ENCODE measurements at places on chromosomes 16 and 17. TPM values are rescaled to one million over a fixed set of nuclear protein-coding genes. Genes with fewer than 3 reads are reported as not detected.

TBC1D3K gene
- not detected for total RNA-seq

ATP2A1 gene
- 5.2 TPM for total RNA-seq

ZFP3 gene
- total RNA-seq, result 1.1 TPM

GPR139 gene
- not detected for total RNA-seq

SPIRE2 gene
- 5.2 TPM for total RNA-seq

ZFPM1 gene
- 6.7 TPM for total RNA-seq

PRAC1 gene
- total RNA-seq, result not detected

CCL4L2 gene
- total RNA-seq, result not detected

GGT6 gene
- total RNA-seq, result not detected

STH gene
- total RNA-seq, result not detected

PPM1E gene
- total RNA-seq, result 0.05 TPM

KRT39 gene
- total RNA-seq, result not detected

KRT20 gene
- total RNA-seq, result 0.25 TPM

NDEL1 gene
- total RNA-seq, result 64.9 TPM

CENPV gene
- 154 TPM for total RNA-seq

ARL2BP gene
- 80.9 TPM for total RNA-seq

ZNF624 gene
- total RNA-seq, result 1.3 TPM

MARVELD3 gene
- total RNA-seq, result 0.27 TPM

CCDC40 gene
- 8.0 TPM for total RNA-seq

SCNN1B gene
- total RNA-seq, result 0.86 TPM

ITGA2B gene
- 1.5 TPM for total RNA-seq

HS3ST3A1 gene
- 0.50 TPM for total RNA-seq

DOC2B gene
- 2.2 TPM for total RNA-seq

KRT13 gene
- total RNA-seq, result 0.10 TPM

SLC5A11 gene
- total RNA-seq, result 0.40 TPM

RAI1 gene
- total RNA-seq, result 40.1 TPM

AURKB gene
- 146 TPM for total RNA-seq
